ENCODE measurements at places on chromosomes 1 and 21.

DNA sequence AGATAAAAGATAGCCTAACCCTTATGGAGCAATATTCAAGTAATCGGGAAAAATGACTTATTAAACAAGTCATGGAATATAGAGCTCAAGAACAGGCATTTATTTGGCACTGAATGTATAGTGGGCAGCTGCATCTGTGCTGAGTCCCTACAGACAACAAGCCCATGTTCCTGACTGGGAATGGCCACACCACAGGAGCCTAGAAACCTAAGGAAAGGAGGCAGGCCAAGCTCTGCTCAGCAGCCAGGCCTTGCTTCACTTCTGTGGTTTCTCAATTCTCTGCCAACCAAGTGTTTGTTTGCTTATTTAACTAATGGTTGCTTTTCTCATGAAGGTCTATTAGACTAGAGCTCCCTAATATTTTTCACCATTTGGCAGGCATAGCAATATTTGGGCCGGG lies 21.5 kb downstream of the AK2 start:
- DNase-seq, result no peak

DNA sequence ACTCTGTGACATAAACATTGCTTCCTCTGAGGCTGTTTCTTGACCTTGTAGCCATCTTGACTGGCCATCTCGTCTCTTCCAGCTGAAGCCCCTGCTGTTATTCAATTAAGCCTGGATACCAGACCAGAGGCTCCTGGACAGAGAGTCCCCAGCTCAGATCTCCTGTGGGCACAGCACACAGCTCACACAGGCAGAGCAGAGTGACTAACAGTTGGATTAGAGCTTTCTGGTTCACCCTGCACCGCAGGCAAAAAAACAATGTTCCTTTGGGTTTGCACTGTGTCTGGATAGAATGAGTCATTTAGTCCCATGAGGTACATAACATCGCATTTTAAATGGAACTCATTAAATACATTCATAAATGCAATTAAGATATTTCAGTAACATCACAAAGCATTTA lies 33.4 kb upstream of the USH2A start:
- DNase-seq, result no peak

DNA sequence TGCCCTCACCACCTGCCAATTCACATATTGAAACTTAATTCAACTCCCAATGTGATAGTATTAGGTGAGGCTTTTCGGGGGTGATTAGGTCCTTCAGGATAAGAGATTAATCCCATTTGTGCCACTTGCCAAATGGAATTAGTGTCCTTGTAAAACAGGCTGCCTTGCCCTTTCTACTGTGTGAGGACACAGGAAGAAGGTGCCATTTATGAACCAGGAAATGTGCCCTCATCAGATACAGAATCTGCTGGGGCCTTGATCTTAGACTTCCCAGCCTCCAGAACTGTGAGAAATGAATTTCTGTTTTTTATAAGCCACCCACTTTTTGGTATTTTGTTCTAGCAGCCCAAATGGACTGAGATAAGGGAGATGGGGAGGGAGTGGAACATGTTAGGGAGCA lies 39.1 kb upstream of the AGL start:
- no peak for DNase-seq

- no peak for DNase-seq
Measured at GRCh38 chr1:36092166-36092797, 3.6 kb downstream of the ADPRS start.

DNA sequence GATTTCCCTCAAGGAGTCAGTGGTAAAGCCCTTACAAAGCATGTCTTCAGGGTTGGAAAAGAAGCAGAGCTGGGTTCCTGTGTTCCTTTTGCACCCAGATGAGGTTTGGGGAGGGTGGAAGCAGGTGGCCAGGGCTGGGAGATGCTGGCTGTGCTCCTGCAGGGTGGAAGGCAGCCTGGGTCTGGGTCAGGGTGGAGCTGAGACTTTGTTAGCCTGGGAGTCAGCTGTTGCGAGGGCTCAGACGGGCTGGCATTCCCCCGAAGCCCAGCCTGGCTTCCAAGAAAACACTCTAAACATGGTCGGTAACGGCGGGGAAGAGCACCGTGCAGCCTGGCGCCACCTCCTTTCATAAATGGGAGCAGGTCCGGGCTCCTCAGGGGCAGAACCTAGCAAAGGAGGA lies 43.7 kb upstream of the EPS8L3 start:
- DNase-seq, result no peak

GRCh38 chr1:119488216-119488615 lies 18.8 kb upstream of the HSD3B1 start:
- DNase-seq, result no peak

DNA sequence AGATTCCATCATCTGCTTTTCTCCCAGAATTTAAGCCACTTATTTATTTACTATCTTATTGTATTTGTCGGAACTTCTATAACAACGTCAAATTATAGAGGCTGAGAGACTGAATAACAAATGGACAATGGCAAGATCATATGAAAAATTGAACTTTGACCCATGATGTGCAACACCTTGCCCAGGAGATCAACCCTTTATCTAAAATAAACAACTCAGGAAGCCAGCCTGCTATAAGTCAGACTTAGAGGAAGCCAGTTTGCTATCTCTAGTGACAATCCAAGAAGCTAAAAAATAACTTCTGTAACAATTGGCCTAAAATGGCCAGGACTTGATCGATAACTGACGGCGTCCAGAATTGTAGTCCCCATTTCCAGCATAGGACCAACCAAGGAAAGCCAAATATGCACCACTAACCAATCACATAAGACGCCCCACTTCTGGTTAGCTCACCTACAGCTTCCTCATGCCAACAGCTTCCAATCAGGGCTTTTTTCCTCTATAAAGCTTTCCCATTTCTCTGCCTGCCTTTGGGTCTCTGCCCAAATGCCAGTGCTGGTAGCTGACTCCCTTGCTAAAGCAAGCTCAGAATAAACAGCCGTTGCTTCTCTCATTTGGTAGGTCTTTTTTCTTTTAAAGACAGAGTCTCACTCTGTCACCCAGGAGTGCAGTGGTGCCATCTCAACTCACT lies 28.5 kb downstream of the ANP32E start:
- no peak for DNase-seq

- DNase-seq, result peak; percentile 75
Measured at GRCh38 chr1:172394141-172394751, 26.2 kb upstream of the C1orf105 start.

- no peak for DNase-seq
Measured at GRCh38 chr1:63063367-63063766, 259.0 kb upstream of the FOXD3 start.

GRCh38 chr1:30314591-30314990 lies 408.8 kb downstream of the MATN1 start:
- no peak for DNase-seq

GRCh38 chr1:85133565-85134159 lies 67.2 kb downstream of the SYDE2 start:
- no peak for DNase-seq

GRCh38 chr1:86207323-86207722 lies 50.8 kb upstream of the COL24A1 start:
- no peak for DNase-seq

Measured in activated naive CD4-positive, alpha-beta T cell treated with anti-CD3 and anti-CD28 coated beads, Interleukin-2, amount 50 U/mL, for 16 hours (primary cell).